ENCODE measurements at places on chromosomes 4 and X.

DNA sequence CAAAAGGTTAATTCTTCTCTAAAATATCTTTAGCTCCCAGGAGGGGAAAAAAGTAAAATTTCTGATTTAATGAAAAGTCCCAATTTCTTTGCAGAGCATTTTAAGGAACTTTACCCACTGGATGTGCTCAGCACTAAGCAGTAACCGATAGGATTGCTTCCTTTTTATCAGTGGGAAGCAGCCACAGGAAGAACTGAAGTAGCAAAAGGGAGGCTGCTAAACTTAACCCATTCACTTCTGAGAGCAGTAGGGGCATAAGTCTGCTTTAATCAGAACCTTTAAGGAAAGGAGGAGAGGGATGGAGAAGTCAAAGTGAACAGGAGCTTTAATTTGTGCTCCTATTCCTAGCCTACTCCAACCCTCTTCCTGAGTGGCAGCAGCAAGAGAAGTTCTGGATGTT is at the start of gene F8:
Gene F8, minus strand, starts transcription at position 139 of the 400 bp plus-strand sequence. CDS start 171 bp downstream, outside the sequence.
- no peak for DNase-seq

DNA sequence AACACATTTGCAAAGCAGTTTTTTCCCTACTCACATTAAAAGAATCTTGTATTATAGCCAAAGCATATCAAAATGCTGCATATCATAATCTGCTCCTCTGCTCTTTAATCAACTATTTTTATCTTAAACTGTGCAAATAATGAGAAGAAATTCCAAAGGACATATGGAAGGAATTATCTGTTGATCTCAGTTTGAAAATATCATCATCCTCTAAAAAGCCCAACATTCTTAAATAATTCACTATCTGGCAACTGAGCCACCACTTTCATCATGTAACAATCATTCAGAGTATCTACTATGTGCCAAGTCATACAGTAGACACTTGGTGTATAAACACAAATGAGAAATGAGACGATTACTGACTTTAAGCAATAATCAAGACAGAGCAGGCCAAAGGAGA is 63.0 kb downstream of the PRSS12 start:
- DNase-seq, result no peak

DNA sequence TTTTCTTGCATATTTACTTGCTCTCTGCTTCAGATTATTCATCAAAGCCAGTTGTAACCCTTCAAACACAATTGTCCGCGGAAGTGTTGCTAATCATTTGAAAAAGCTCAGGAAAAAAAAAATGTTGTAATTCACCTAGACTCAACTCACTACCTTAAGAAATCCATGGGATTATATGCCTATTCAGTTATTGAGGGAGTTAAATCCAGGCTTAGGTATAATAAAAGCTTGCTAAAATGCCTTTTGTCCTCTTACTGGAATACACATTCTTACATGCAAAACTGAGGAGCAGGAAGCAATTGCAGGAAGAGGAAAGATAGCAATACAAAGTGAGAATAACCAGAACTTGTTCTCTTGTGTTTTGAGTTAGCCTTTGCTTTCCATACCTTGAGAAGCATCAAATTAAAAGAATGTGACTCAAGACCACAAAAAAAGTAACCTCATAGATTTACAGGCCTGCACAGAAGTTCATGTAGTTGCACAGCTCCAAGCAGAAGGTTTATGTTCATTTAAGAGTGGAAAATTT is 91.4 kb upstream of the FAM241A start:
- DNase-seq, result no peak

DNA sequence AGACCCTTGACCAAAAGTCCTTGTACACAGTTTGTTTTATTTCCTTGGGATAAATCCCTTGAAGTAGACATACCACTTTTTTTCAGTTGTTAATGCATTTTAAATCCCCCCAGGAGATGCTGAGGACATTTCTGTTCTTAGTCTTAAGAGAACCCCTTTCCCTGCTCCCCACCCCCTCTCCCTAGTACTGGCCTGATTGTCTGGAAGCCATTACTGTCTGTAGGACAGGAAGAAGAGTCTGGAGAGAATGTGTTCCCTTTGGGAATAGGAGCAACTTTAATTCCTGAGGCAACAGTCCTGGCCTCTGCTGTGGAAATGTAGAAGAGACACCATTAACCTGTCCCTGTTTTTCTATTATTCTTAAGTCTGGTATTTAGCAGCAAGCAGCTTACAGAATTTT is 52.3 kb upstream of the TMEM131L start:
- DNase-seq, result no peak

DNA sequence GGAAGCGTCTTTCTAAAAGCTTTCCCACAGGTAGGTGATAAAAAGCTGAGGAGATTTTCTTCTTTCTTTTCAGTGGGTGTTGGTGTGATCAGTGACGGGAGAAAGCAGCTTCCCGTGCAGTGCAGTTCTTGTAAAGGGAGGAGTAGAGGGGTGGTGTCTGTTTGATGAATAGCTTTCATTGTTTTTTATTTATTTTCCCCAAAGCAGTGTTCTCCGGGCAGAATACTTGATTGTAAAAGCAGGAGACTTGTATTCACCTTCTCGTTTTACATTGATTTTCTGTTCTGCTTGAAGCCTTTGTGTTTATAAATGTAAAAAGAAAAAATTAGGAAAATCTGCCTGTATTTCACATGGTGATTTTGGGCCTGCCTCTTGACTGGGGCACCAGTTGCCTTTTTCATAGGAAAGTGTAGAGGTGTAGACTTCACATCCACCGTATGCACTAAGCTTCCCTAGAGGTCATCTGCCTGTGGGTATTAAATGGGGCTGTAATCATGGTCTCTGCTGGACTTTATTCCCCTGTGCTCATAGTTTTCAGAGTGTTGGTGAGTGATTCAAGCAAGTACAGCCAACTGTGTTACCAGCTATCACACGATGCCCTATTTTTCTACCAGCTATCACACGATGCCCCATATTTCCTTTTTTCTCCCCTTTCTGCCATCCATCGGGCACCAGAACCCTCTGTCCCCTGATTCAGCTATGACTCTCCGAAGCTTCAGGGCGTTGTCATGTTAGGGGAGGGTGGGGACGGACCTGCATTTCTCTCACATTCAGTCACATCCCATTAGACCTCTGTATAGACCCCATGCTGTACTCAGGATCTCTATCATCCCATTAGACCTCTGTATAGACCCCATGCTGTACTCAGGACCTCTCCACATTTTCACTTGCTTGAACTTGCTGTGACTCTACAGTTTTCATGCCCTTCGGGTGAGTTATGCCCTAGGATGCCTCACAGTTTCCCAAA is 526.5 kb downstream of the TRIML1 start:
- no peak for DNase-seq

- DNase-seq, result no peak
Measured at GRCh38 chr4:2482693-2483092, 13.8 kb downstream of the RNF4 start.

DNA sequence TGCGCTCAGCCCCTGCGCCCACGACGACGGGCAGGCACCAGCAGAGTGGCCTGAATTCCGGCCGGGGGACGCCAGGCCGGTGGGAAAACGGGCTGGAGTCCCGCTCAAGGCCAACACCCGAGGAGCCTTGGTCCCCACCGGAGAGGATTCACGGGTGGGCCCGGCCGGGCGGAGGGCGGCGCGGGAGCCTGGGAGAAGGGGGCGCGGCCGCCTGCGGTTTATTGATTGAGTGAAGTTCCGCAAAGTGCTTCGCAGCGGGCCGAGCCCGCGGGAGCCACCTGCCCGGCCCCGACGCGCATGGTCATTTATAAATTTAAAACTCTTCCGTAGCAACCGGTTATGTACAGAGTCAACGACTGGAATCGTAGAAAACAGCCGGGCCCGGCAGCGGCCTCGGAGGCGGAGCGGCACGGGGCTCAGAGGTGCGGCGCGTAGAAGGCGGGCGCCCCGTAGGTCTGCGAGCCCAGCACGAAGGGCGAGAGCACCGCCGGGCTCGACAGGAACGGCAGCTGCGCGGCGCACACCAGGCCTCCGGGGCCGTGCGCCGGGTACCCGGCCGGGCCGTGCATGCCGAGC is 3.6 kb downstream of the NKX1-1 start:
- no peak for DNase-seq

GRCh38 chr4:157459785-157460184 is 239.3 kb downstream of the GRIA2 start:
- no peak for DNase-seq

GRCh38 chrX:138866643-138867042 is 155.1 kb upstream of the FGF13 start:
- DNase-seq, result no peak

GRCh38 chr4:12211636-12212035 is 782.9 kb upstream of the HS3ST1 start:
- DNase-seq, result no peak

DNA sequence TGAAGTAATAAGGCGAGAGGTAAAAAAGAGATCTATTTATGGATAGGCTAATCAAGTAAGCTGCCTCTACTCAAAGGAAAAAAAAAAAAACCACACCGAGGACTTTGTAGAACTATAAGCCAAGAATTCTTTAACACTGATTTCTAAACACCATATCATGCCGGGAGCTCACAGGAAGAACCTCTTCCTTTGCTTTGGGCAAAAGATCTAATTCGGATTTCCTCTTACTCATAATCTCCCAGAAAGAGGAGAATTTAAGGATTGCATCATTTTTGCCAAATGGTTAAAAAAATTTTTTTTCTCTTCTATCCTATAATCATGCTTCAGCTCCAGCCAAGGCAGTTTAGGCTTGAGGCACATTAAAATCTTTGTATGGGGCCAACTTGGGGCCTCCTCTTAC is 95.5 kb downstream of the ZNF827 start:
- DNase-seq, result no peak

- DNase-seq, result no peak
Measured at GRCh38 chr4:48184882-48185281, 50.8 kb upstream of the TXK start.

Measured in smooth muscle cell of the brain vasculature (primary cell).